Vagina (tissue), 2 donors: ENCODE measurements at places on chromosomes 16 and 17. TPM values are rescaled to one million over a fixed set of nuclear protein-coding genes. Genes with fewer than 3 reads are reported as not detected.

DNA sequence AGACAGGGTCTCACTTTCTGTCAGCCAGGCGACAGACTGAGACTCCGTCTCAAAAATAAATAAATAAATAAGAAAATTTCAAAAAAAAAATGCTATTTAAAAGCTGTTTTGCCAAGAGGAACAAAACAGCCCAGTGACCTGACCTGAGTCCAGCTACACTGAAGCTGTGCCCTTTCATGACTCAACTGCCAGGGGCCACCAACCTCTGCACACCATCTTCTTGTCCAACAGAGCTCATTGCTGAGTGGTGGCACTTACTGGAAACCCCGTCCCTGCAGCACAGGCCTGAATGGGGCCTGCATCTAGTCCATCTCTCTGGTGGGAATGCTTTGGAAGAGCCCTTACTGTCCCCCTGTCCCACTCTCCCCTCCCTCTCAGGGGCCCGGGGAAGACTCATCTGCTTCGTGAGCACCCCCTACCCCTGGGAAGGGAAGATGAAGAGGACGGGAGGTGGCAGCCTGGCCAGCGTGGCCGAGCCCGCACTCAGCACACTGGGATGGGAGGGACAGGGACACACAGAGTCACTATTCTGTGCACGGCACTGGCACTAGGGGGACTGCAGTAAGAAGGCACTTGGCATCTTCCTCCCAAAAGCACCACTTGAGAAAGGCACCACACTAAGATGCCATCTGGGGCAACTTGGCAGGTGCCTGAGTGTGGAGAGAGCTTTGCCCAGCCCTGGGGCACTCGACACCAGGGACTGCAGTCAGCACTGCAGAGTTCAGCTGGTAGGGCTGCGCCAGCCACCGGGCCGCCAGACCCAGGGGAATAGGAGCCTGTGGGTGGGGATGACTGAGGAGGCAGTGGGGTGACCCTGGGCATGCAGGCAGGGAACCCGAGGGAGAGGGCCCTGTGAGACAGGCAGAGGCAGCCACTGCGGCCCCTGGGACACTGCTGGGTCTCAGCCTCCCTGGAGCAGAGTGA, 13.5 kb downstream of the FBXO31 start:
- DNase-seq, result no peak

- no peak for DNase-seq
Observed at GRCh38 chr16:69107316-69107962, 2.0 kb downstream of the HAS3 start.

DNA sequence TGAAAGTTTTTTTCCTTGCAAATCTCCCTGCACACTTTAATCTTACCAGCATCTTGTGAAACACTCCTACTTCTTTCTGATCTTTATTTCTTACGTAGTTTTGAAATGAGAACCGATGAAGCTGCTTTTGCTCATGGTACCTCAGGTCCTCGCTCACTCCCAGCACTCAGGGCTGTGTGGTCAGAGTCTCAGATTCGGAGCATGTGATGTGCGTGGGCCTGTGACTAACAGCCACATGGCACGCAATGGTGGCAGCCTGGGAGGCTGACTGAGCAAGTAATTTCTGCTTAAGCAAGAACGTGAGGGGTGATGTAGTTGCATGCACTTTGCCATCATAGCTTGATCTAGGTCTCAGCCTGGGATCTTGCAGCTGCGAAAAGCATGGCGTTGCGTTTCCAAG, 624.3 kb downstream of the MAF start:
- no peak for DNase-seq

DNA sequence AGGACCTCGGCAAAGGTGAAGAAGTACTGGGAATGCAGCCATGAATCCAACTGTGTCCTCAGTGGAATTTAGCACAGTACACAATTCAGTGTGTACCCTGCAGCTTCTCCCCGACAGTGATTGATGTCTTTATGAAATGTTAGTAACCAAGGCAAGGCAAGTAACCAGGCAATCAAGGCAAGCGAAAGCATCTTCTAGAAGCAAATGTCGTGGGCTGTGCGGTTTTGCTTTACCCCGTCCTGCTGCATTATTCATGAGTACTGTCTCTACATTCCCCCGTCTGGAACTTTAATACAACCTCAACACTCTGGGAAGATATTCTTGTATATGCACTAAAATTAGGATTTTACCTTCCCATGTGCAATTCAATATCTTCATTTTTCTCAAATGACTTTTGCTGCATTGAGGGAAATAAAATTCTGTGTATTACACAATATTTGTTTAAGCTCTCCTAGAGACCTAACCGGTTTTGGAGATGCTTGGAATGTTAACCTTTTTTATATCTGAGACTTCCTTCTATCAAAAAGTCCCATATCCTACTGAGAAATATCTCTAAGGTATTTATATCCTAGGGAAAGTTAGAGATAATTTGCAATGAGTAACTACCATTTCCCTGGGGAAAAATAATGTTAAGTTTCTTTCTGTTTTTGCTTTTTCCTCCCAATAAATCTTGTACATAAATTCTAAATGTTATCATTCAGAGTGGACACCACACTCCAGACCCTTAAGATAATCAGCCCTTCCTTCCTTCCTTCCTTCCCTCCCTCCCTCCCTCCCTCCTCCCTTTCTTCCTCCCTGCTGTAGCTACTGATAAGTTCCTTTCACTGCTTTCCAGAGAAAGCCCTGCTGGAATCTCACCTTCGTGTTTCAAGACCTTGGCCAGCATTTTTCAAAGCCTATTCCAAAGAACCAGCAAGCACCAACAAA, 51.9 kb upstream of the ADORA2B start:
- no peak for DNase-seq

DNA sequence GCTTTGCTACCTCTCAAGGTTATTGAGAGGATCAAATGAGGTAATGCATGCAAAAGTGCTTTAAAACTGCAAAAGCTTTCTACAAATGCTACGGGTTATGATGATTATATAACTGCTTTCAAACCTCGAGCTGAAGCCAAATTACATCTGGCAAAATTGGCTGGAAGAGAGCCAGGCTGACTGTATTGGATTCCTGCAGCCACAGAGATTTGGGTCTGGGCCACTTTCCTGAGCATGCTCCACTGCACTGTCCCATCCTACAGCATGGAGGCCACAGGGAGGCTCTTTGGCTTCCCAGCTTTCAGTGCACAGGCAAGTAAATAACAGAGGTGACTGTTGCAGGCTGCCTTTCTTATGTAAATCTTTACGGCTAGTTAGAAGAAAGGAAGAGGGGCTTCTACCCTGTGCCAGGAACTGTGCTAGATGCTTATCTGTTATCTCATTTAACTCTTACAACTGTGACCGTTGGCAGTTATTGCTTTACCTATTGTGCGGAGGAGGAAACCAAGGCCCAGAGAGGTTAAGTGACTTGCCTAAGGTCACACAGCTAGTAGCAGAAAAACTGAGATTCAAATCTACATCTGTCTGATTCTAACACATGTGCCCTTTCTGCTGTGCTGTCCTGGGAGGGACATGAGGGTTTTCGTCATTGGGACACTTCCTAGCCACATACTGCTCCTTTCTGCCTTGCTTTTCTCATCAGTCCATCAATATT, 121.8 kb downstream of the SPACA3 start:
- DNase-seq, result no peak

DNA sequence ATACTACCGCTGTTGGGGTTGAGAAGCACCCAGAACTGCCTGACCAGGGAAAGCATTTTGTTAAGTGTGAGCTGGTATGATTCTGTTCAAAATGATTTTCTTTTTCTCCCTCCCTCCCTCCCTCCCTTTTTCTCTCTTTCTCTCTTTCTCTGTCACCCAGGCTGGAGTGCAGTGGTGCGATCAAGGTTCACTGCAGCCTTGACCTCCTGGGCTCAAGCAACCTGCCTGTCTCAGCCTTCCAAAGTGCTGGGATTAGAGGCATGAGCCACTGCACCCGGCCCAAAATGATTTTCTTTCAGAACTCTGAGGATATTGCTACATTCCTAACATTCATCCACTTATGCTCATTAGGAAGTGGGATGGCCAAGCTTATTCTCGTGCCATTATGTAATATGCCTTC, 41.3 kb downstream of the SLC47A1 start:
- no peak for DNase-seq

GRCh38 chr16:11409398-11409797, 64.1 kb downstream of the RMI2 start:
- no peak for DNase-seq

DNA sequence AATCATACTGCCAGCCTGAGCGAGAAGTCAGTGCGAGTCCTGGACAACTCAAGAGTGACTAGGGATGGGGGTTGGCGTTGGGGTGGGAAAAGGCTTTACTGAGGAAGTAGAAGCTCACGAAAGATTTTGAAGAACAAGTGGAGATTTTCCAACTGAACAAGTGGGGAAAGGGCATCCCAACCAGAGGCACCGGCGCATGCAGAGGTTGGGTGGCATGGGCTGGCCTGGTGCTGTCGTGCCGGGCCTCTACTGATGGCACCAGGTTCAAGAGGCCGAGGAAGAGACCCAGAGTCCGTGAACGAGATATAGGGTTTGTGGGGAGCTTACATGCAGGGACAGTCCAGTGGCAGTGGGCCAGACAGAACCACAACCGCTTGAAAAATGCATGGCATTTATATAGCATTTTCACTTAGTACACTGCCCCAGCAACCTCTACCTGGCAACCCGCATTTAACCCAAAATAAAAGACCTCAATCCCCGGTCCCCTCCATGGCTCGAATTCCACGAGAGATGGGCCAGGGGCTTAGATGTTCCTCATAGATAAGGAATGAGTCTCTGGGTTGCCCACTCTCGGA, 7.7 kb upstream of the ITGA3 start:
- no peak for DNase-seq

DNAH3 gene
- 0.25 TPM for total RNA-seq

EEF2K gene
- total RNA-seq, result 50.3 TPM

TNFSF13 gene
- 20.1 TPM for total RNA-seq

TMEM101 gene
- total RNA-seq, result 33.6 TPM

SUZ12 gene
- 14.7 TPM for total RNA-seq

NTN3 gene
- not detected for total RNA-seq

KLHL10 gene
- not detected for total RNA-seq

KRT32 gene
- total RNA-seq, result not detected

SP6 gene
- 3.9 TPM for total RNA-seq

PPP1R1B gene
- 9.3 TPM for total RNA-seq
